Ovary (tissue), 10 donors: ENCODE measurements at places on chromosomes 5 and 9. TPM values are rescaled to one million over a fixed set of nuclear protein-coding genes. Genes with fewer than 3 reads are reported as not detected.

DNA sequence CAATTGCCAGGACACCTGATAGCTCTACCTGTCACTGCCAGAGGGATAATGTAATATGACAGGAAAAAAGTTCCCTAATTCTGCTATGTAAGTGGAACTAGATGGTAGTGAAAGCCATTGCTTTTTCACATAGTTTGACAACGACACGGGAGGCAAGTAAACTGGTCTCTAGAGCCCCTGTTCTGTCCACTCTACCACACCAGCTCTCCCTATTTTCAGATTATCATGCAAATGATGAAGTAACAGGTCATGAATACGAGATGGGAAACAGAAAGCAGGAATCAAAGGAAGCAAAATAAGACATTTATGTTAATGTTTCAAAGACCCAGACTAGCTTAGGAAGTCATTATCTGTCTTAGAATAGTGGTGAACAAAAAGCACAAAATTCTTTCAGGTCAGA, 56.2 kb downstream of the TAF11L14 start:
- no peak overlapping the region for H3K4me3 ChIP-seq
- H3K27me3 ChIP-seq = no peaks in the 10 kb centered on the region
- H3K4me1 ChIP-seq = no peaks in the 10 kb centered on the region

- peak overlapping the region; percentile 48 for H3K4me3 ChIP-seq
- H3K36me3 ChIP-seq = no peaks in the 10 kb centered on the region
- peaks cover 4% of the 10 kb centered on the region for H3K4me1 ChIP-seq
- peak overlapping the region; percentile 71 for H3K27ac ChIP-seq
- peak; percentile 51 for DNase-seq
- H3K27me3 ChIP-seq = no peaks in the 10 kb centered on the region
Measured at GRCh38 chr9:135478829-135479468, 633 bp upstream of the PPP1R26 start.

GRCh38 chr9:1910269-1910811, 104.8 kb upstream of the SMARCA2 start:
- no peak overlapping the region for H3K27ac ChIP-seq
- H3K4me1 ChIP-seq = no peaks in the 10 kb centered on the region
- DNase-seq = no peak
- H3K4me3 ChIP-seq = no peak overlapping the region

- no peaks in the 10 kb centered on the region for H3K27me3 ChIP-seq
- no peaks in the 10 kb centered on the region for H3K36me3 ChIP-seq
- DNase-seq = no peak
- no peak overlapping the region for H3K4me3 ChIP-seq
- no peaks in the 10 kb centered on the region for H3K4me1 ChIP-seq
Measured at GRCh38 chr9:100619665-100620064, 41.8 kb downstream of the CAVIN4 start.

DNA sequence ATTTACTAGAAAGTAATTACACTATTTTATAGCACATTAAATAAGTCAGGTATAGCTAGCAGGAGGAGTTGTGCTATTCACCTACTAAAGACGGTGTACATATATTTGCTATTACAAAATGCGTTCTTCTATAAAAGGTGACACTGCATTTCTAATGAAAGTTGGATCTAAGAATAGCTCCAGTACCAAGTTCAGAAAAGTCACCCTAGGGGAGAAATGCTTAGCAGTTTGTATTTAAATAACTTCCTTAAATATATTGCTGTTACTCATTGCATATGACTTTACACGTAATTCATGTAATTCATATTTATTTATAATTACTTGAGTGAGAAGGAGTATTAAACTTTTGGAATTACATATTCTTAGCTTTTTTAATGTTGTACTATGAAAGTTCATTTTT, 7.0 kb upstream of the SUB1 start:
- no peaks in the 10 kb centered on the region for H3K36me3 ChIP-seq
- no peak overlapping the region for H3K27ac ChIP-seq
- DNase-seq = no peak
- no peaks in the 10 kb centered on the region for H3K4me1 ChIP-seq
- H3K27me3 ChIP-seq = no peaks in the 10 kb centered on the region
- H3K4me3 ChIP-seq = no peak overlapping the region

NR4A3 gene
- total RNA-seq = 39.3 TPM
